ENCODE measurements at places on chromosomes 7 and 10.

GRCh38 chr7:120021085-120021484, 251.9 kb upstream of the KCND2 start:
- DNase-seq = no peak

DNA sequence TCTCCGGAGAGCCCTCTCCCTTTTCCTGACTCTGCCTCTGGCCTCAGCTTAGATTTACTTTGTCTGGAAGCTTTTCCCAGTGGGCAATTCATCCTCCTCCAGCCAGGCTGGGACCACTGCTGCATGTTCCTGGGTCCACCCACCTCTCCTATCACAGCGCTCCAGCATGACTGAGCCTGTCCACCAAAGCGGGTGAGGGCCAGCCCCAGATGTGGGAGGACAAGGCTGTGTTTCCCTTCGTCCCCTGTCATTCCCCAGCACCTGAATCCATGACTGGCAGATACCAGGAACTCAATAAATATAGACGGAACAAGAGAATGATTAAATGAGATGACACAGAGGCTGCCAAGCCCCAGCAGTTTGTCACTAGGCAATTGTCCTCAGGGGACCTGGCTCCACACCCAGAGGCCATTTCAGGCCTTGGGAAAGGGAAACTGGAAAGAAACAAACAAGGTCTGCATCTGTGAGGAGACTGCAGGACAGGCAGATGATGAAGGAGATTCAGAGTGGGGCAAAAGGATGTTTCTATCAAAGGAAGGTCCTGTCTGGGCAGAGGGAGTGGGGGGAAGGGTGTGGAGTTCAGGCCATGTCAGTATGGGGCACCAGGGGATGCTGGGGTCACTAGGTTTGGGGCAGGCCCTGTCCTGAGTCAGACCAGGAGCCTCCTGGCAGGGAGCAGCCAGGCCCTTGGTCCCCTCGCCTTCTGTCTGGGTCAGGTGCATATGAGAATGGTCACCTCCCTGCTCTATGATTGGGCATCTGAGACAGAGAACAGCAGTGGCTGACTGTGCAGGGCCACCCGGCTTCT, 576.4 kb downstream of the GRID1 start:
- no peak for DNase-seq

DNA sequence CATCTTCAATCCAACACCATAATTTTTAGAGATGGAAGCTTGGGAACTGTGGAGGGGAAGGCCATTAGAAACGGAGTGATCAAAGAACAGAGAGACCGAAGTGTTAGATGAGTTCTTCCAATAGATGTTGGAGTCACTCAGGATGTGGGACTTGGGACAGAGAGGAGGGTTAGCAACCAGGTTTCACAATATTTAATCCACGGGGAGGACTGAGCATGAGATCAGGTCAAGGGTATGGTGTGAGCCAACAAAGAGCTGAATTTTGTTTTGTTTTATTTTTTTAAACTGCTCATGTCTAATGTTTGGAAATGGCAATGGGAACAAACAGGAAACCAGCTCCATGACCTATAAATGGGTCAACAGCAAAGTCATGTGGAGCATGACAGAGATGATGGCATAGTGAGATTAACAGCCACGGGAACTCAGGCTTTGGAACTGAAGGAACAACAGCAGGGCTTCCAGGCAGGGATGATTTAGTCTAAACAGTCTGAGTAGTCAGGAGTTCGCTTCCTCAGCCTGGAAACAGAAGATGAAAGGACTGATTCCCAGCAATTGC, 38.9 kb upstream of the AMPH start:
- DNase-seq = no peak

DNA sequence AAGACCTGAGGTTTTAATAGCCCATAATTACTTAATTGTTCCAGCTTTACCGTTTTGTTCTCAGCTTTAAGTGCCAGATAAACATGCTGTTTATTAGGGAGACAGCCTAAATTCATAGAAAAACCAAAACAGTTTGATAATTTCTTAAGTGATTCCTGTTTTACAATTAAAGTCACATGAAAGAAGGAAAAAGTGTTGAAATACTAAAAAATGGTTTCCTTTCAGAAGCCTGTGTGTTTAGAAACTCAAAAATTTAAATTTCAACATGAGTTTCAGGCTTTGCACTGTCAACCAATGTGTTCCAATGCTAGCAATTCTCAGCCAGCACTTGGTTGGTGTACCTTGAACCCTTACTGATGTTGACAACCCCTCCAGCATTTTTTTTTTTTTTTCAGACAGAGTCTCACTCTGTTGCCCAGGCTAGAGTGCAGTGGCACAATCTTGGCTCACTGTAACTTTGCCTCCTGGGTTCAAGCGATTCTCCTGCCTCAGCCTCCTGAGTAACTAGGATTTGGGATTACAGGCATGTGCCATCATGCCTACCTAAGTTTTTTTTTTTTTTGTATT, 135.3 kb downstream of the ICA1 start:
- no peak for DNase-seq

GRCh38 chr7:134834689-134835462, 55.4 kb downstream of the CALD1 start:
- no peak for DNase-seq

- DNase-seq = no peak
These were observed 456.1 kb upstream of the FOXK1 start for GRCh38 chr7:4225881-4226523.

DNA sequence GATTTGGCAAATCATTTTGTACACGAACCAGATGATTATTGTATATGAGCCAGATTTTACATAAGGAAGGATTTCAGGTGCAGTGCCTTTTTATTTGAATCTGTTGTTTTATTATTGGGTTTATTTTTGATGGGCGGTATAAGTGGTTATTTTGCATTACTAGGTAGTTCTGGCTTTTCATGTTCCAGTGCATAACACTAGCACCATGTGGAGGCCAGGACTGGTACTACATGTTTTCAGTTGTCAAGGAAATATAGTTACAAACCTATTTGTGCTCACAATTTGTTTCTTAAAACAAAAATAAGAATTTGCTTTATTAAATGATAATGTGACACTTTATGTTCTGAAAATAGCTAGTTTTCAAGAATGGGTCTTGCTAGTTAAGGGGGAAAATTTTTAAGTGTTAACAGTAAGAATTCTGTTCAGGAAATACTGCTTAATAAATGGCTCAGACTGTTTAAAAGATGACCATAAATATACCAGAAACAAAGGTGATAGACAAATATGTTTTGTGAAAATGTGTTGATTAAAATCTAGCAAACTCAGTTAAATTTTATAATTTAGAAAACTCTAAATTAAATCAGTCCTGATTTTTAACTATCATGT, 7.1 kb upstream of the SEMA3E start:
- DNase-seq = peak; percentile 32

- DNase-seq = no peak
These were observed 711.1 kb upstream of the SEMA3D start for GRCh38 chr7:85897967-85898366.

DNA sequence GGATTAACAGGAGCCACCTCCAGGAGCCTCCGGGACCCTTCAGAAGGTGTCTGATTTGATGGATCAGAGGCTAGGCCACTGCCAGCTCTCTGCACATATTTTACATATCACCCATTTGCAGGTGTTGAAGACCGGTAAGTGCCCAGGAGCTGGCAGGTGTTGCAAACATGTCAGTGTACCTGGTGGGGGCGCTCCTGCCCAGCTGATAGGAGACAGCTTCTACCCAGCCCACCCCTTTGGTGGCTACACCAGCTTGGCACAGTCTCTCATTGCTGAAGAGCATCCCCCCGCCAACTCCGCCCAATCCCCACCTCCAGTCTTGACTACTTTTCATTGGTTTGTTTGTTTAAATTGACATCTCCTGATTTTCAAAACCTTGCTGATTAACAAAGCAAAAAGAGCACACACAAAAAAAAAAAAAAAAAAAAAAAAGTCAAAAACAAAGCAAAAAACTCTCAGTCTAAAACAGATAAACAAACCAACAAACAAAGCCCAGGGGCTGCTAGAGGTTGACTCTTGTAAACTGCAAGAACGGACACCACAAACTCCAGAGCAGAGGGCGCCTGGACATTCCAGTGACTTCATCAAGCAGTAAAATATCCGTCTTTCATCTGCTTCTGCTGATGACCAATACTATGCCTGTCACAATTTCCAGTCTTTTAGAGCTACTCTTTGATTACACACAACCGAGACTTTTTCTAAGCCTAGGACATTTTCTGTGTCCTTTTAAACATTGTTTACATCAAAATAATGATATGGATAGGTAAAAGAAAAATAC, 275.3 kb downstream of the NRG3 start:
- peak; percentile 1 for DNase-seq

GRCh38 chr10:33336582-33337325, 2.3 kb upstream of the NRP1 start:
- peak; percentile 43 for DNase-seq

DNA sequence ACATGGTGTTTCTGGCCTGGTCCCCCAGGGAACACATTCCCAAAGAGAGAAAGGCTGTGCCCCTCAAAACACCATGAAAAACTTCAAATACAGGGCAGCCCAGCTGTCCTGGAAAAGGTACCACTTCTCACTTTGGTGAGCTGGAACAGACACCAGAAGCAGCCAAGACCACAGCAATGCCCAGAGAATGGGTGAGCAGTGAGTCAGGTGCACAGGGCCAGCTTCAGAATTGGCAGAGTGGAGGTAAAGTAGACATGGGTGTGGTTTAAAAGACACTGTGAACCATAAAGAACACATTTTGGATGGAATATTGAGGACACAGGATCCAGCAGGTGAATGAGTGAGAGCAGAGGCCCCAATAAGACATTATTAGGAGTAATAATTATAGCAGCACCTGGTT, 51.3 kb downstream of the FAM13C start:
- DNase-seq = no peak

DNA sequence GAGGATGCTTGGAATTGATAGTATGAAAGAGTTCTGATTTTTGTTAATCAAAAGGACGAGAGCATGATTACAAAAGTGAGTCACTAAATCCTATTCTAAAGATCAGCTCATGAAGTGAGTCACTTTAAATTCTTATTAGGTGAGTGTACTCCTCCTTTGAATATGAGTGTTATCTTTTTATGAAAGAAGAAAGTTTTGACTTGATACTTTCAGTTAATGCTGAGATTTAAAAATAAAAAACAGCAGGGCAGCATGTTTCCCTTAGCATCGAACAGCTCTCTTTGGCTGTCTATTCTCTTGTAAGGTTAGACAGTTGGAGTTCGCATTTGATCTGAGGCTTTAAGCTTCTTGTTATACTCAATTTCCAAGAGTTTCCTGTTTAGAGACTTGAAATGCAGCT, 222.0 kb downstream of the TWIST1 start:
- DNase-seq = no peak

DNA sequence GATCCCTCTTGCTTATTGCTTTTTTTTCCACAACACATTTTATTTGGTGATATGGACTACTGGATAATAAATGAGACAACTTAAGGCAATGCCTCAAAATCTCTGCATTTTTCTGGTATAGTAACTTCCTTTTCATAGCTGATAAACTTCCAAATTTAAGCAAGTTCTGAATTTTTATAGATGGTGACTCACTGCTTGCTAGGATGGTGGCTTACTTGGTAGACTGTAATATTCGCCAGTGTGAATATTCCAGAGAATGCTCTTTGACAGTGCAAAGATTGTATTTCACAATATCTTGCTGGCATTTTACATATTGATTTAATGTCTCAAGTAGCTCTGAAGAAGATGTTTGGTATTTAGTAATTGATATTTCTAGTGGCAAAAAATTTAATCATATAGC, 472.4 kb downstream of the TFEC start:
- no peak for DNase-seq

DNA sequence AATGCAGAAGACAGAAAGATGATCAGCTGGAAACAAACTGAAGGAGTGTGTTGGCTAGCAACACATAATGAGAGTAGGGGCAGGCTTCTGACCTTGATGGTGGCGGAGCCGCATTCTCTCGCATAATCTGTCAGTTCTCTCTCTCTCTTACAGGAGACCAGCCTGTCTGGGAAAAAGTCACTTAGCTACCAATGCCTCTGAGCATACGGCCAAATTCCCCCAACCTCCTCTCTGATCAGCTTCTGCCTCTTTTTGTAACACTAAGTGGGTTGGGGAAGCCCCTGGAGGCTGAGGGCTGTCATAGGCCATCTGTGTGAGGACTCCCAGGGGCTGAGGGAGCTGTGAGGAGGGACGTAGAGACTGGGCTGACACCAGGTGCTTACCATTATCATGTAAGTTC, 104.6 kb downstream of the HIPK2 start:
- DNase-seq = peak; percentile 68

GRCh38 chr7:1965579-1966294, 267.0 kb downstream of the MAD1L1 start:
- DNase-seq = no peak

- DNase-seq = no peak
These were observed 1512.8 kb downstream of the REEP3 start for GRCh38 chr10:65033957-65034356.

GRCh38 chr7:30170476-30171205, 35.9 kb downstream of the MTURN start:
- no peak for DNase-seq

- DNase-seq = no peak
These were observed 29.8 kb upstream of the BMPR1A start for GRCh38 chr10:86726677-86726999.

DNA sequence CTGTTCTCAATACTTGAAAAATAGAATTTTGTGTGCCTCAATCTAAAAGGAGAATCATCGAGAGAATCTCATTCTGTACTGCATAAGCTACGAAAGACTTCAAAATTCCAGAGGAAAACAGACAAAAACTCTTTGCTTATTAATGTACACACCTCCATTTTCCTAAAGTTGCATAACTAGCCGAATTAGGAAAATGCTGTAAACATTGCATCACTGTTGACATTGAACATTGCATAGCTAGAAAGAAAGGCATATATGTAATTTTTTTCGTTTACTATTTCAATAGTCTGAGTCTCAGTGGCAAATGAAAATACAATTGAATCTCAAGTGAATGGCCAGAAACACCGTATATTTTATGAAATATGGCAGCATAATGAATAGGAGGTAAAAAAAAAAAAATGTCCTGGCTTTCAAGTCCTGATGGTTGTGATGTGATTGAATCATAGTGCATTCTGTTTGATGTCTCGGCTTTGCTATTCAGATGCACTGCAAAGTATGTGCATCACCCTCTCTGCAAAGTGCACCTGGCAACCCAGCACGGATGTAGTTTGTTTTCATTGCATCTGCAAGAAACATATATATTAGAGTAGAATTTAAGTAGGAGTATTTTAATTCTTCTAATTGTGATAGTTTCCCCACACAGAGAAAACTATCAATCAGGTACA, 196.7 kb downstream of the VTI1A start:
- DNase-seq = no peak

GRCh38 chr7:131010029-131010716, 276.2 kb upstream of the KLF14 start:
- no peak for DNase-seq
